ENCODE measurements at places on chromosomes 6 and 20.

GRCh38 chr6:99330159-99330558 lies 19.3 kb downstream of the FAXC start:
- DNase-seq = no peak

- no peak for DNase-seq
Observed at GRCh38 chr20:32621071-32621890, 36.1 kb upstream of the NOL4L start.

DNA sequence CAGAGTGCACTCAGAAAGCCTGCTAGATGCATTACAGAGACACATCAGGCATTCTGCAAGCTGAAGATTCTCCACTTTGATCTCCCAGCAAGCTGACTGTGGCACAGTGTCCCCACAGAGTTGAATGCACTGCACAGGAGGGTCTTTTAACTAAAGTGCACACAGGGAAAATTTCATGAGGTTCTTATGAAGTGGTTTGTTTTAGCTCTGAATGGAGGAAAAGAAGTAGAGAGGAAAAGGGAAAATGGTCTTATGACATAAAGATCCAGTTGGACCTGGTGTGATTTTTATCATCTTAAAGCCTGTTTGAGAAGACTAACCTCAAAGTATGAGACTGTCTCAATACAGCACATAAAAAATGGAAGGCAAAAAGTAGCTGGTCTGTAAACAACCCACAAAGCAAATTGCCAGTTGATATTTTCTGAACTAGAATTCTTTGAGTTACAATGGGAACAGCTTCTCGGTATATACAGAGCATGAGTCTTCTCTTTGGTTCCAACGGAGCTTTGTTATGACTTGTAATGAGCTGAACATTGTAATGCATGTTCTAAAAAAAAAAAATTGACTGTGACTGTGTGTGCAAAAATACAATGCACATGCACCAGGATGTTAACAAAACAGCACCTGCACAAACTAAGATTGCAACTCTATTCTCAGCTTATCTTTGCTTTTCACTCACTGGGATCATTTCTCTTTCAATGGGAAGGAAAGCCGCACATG lies 383.0 kb upstream of the ID4 start:
- DNase-seq = no peak

DNA sequence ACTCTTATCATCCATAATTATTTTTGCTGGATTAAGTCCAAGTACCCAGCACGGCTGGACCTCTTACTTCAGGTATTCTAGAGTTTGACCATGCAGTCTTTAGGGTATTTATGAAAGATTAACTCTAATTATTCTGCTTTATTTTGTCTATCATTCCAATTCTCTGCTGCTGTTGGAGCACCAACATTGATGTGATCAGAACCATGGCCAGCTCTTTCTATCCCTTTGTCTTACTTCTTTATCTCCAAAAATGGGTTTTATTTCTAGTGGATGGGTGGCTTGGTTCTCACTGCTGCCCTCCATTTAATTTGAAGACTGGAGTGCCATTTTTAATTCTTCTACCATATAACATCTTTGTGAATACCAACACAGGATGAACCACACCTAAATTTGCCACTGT lies 704.3 kb downstream of the FRK start:
- DNase-seq = no peak

DNA sequence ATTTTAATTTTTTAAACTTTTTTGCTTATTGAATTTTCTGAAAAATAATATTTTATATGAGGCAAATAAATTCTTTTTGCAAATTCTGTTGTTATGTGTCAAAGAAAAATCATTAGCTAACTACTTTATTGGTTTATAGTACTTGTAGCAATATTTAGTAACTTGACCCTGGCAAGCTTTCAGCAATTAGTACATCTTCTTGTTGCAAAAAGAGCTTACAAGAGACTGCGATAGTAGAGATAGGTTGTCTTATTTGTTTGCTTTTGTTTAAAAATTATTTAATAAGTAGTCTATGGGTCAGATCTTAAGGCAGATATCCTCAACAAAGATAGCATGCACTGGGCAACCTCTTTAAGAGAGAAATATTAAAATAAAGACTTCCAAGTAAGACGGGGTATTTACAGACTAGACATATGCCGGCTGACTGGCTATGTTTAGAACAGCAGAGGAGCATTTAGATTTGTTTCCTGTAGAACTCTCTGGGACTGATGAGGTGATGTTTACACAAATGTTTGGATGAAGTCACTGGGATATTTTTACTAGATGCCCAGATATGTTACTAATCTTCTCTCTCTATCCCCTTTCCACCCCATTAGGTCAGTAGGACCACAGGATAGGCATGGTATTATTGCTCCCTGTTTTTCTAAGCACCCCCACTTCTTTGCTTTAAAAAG lies 25.0 kb downstream of the VGLL2 start:
- no peak for DNase-seq

Measured in stimulated activated CD4-positive, alpha-beta T cell treated with anti-CD3 and anti-CD28 coated beads, Interleukin-15, amount 100 ng/mL, for 1 hour (primary cell).